KBM-7 (cell line): ENCODE measurements at places on chromosomes 1 and 21.

GRCh38 chr1:28891256-28891655 lies 23.1 kb upstream of the EPB41 start:
- no peak for DNase-seq

GRCh38 chr1:201085902-201086735 lies 26.1 kb downstream of the CACNA1S start:
- DNase-seq: peak; percentile 52

DNA sequence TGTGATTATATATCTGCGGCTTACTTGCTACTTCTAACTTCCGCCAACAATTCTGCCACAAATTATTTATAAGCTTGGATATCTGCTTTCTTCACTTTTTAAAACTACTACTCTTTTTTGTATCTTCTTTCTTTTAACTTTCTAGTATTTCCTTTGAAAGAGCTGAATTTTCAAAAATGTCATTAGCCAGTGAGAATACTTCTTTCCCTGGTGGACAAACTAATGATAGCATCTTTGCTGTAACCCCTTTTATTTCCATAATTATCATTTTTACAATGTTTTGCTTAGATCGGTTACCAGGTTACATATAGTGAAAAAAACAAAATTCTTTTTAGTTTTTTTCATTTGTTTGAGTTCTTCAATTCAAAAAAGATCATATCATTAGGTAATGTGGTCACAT lies 355.9 kb upstream of the ADGRL4 start:
- DNase-seq: no peak

DNA sequence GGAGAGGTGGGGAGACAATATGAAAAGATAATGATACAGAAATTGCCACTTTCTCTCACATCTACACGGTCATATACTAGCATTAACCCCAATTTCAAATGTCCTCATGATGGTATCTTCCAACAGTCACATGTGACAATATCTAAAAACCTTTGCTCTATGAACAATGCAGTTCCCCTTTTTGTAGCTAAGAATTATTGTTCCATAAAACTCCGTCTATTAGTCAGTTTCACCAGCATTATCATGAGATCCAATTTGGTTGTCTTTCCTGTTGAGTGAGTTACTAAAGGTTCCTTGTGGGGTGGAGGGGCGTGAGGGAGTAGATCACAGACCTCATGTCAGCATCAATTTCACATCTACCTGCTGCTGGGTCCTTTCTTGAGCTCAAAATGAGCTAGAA lies 1.7 kb downstream of the TIAM1 start:
- DNase-seq: no peak

DNA sequence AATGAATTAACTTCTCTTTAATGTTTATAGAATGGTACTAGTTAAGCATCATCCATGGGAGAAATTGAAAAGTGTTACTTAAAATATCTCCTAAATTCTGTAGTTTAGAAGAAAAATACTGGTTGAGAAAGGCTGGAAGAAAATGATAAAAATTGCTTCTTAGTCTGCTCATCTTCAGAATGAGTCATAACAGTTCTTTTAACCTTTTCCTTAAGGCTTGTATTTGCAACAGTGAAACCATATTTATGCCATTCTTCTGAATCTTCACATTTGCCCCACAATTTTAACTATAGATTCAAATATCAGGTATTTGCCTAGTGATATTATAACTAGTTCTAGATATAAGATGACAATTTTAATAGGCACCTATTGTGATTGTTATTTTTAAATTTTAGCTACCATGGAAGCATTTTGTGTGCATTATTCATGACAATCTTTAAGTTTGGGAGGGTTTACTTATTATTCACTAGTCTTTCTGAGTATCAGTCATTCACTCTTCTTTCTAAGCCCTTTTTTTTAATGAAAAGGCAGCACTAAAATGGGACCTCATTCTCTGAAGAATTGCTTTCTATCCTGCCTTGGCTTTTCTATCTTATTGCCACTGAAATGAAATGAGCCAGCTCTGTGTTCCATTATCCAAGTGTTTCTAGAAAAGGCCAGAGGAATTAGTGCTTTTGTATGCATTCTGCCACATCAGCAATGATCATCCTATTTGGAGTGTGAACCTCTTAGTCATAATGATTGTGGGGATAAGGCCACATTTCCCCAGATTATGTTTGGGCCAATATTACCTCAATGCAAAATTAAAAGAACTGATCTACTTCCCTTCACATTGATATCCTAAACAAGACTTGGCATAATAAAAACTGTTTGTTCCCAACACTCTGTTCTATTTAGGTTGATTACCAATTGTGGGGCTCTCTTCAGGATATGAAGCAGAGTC lies 58.4 kb downstream of the SAMSN1 start:
- DNase-seq: no peak

DNA sequence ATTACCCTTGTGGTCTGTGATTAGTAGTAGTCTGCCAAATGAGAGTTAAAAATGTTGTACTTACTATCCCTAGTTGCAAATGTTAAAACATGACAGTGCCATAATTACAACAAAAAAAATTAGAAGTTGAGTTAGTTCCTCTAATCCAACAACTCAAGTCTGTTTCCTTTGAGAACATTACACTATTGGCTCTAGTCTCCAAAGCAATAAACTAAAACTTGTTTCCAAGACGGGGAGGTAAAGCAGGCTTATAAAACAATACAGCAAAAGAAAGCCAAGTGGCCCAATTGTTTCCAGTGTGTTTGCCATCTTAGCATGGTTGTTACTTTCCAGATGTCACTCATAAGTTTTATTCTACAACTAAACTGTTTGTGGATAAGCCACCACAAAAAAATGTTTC lies 11.6 kb downstream of the KYAT3 start:
- no peak for DNase-seq

GRCh38 chr1:241235256-241235897 lies 121.6 kb downstream of the RGS7 start:
- DNase-seq: no peak

DNA sequence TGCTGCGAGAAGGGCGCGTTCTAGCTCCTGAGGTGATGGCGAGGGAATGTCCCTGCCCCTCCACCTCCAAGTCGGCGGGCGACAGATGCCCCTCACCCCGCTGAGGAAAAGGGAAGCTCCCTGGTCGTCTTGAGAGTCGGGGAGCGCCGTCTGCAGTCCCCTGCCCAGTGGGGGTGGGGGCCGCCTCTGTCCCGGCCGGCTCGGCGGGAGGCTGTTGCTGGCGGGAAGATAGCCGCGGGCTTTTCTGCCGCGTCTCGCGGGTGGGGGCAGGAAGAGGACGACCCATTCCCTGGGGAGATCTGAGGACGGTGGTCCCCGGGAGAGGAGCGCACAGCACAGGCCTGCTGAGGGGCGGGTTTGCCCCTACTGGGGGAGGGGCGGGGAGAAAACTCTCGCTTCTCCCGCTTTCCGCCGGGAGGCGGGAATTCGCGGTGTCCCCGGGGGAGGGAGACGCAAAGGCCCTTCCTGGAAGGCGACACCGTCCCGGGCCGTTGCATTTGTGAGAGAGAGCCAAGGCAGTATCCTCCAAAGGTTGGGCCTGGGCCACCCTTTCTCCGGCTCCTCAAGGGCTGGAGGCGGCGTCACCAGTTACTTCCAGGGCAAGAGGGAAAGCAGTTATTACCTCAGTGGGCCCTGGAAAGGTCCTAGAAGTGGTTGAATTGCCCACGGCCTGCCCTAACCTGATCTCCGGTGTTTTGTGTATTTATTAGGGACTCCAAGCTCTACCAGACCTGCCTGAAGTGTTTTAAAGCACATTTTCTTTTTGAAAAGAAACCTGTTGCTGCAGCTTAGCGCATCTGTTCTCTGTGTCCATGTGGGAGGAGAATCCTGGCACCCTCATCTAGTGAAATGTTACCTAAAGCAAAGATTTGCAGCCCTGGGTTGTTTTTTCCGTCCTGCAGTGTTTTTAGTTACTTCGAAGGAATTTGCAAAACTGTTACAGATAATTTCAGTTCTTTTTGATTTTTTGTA lies 648 bp downstream of the S100PBP start:
- peak; percentile 80 for DNase-seq

GRCh38 chr1:180923021-180923841 lies 10.5 kb downstream of the KIAA1614 start:
- DNase-seq: no peak

DNA sequence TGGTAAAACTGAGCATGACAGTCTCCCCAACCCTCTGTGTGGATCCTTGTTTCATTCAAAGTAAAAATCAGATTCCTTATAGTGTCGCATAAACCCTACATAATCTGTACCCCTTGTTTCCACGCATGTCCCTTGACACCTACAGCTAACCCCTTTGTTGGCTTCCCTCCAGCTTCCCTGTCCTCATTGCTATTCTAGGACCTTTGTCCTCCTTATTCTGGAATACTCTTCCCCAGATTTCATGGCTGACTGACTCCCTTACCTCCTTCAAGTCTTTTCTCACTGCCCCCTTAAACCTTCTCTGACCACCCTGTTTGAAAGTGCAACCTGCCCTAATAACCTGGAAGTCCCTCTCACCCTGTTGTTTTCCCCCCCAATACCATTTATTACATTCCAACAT lies 4.0 kb downstream of the RNF11 start:
- DNase-seq: no peak

DNA sequence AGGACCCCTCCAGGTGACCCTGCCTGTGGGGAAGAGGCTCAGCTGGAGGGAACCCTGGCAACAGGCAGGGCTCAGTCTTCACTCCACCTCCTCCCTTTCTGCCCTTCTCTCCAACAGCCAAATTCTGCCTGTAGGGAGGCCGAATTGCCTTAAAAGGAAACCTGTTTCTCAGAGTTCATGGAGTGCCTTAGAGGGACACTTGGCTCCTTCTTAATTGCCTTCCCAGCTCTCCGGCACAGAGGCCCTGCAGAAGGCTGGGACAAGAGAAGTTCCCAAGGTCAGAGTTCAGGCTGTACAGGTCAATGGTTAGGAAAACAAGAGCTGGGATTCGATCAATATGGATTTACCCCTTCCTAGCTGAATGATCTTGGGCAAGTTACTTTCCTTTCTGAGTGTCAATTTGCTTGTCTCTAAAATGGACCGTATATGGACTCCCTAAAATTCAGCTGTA lies 6.2 kb downstream of the CSRP1 start:
- DNase-seq: no peak

DNA sequence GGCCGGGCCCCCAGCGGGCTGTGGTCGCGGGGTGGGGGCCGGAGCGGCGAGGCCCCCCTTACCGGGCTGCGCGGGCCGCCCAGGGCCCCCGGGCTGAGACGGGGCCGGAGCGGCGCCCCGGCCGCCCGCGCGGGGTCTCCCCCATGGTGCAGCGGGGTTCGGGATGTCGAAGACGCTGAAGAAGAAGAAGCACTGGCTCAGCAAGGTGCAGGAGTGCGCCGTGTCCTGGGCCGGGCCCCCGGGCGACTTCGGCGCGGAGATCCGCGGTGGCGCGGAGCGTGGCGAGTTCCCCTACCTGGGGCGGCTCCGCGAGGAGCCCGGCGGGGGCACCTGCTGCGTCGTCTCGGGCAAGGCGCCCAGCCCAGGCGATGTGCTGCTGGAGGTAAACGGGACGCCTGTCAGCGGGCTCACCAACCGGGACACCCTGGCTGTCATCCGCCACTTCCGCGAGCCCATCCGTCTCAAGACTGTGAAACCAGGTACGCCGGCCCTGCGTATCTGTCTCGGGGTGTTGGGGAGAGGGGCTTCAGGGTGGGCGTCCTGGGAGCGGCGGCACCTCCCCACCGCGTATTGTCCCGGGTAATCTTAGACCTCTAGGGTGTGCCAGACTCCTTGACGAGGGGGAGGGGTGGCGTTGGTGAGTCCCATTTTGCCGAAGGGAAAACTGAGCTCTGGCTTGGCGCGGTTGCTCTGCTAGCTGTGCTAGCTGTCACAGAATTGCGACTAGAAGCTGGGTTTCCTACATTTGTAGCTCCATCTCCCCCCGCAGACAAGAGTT lies 745 bp downstream of the MAGI3 start:
- peak; percentile 52 for DNase-seq

DNA sequence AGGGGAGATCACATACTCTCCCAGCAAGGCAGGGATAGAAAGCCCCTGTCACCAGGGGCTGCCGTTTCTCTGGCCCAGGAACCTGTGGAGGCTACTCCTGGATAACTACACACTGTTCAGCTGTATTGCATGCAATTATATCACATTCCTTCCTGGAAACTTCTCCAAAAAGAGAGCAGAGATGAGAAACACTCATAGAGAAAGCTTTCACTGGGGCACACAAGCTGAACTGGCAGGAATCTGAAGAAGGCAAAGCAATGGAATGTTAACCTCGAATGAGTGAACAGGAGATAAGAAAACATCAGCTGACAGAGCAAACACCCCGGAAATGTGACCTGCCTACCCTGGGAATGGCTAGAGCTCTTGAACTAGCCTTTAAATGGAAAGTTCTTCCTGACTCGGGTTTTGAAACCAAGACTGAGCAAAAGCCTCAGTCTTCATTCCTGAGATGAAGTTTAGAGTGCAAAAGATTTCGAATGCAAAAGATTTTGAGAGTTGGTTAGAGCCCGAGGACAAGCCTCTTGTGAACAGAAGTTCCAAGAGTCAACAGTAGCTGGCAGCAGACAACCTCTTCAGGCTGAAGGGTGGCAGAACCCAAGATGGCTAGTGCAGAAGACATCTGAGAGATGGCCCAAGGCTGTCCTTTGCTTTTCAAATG lies 32.3 kb downstream of the CCN1 start:
- DNase-seq: peak; percentile 12

DNA sequence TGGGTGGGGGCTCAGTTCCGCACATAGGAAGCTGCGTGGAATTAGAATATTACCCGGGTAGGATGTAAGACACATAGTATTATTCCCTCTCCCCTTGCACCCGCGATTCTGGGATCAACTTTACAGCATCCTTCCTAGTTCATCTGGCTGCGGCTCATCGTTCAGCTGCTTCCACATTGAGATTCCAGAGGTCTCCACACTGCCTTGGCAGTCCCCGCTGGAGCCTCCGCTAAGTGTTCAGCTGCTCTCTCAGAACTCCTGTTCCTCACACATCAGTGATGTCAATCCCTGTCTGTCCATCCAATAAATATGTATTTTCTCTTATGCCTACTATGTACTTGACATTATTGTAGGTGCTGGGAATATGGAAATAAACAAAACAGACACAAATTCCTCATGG lies 135.6 kb upstream of the SYT6 start:
- no peak for DNase-seq

GRCh38 chr1:176058686-176059085 lies 148.4 kb downstream of the COP1 start:
- DNase-seq: no peak

GRCh38 chr21:35011681-35012080 lies 37.4 kb downstream of the RUNX1 start:
- no peak for DNase-seq

GRCh38 chr1:147156642-147157041 lies 15.6 kb downstream of the PRKAB2 start:
- no peak for DNase-seq

DNA sequence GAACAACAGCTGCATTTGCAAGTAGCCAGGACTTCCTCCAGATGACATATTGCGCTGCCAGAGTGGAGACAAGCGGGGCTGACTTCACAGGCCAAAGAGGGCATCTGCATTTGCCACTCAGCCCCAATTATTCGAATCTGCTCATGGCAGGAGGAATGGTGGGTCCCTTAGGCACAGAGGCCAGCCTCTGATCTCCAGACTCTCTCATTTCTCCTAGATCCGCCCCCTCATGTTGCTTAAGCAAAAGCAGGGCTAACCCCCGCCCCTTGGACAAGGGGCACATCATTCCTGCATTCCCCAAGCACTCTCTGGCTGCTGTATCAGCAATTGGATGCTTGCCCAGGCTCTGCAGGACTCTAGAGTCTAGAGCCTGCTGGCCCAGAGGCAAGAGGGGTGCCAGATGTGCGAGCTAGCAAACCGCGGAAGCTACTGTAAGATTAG lies 262.4 kb downstream of the ST6GALNAC3 start:
- DNase-seq: no peak
